ENCODE measurements at places on chromosomes 13 and 19.
A peak's percentile ranks its signal among the peaks of the same experiment; 100 is the strongest.

- DNase-seq: no peak
Measured at GRCh38 chr19:47475465-47475864, 3.8 kb upstream of the SLC8A2 start.

DNA sequence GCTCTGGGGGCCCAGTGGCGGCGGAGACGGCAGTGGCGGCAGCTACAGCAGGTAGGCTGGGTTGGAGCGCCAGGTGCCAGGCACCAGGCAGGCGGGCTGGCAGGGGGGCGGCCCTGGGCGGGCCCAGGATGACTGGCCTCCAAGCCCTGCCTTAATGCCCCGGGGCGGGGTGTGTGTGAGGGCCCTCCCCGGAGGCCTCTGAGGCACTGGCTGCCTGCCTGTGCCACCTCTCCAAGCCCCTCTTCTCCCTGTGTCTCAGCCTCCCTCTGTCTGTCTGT, at the start of gene KLK11:
KLK11 (minus strand) TSS at position 63 of the 278 bp plus-strand sequence. CDS start 985 bp downstream, outside the sequence.
- no peak for DNase-seq

- DNase-seq: no peak
Measured at GRCh38 chr19:55257461-55258420, 1.1 kb downstream of the PPP6R1 start.

GRCh38 chr13:87536899-87537298, 134.3 kb upstream of the SLITRK5 start:
- DNase-seq: no peak

GRCh38 chr19:35939307-35940077, 3.3 kb downstream of the LRFN3 start:
- no peak for DNase-seq

- no peak for DNase-seq
Measured at GRCh38 chr19:12838182-12838885, at the start of gene MAST1. MAST1 (plus strand) TSS chr19:12838515; CDS start chr19:12838573, 58 bp downstream.

GRCh38 chr19:40240332-40240731, 13.8 kb upstream of the CCNP start:
- DNase-seq: no peak

DNA sequence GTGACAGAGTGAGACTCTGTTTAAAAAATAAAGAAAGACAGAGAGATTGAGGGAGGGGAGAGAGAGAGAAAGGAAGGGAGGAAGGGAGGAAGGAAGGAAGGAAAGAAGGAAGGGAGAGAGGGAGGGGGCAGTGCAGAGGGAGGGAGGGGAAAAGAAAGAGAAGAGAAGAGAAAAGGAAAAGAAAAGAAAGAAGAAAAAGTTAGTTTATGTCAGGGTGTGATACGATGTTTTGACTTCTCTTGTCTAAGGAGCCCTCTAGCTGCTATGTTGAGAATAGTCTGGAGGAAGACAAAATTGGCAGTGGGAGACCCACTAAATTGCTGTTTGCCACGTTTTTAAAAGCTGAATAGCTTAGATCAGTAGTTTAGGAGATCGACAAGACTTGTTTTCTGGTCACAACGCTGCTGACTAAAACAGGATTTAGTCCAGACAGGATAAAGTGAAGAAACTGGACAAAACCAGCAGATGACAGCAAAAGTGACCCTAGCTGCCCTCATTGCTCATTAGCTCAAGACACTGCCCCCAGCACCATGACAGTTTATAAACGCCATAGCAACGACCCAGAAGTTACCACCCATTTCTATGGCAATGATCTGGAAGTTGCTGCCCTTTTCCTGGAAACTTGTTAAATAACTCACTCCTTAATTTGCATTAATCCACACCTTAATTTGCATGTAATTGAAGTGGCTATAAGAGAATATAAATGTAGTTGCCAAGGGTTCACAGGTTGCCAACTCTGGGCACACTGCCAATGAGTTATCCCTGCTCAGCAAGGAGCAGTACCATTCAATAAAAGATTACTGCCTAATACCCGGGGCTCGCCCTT, 11.1 kb downstream of the TEX101 start:
- no peak for DNase-seq

DNA sequence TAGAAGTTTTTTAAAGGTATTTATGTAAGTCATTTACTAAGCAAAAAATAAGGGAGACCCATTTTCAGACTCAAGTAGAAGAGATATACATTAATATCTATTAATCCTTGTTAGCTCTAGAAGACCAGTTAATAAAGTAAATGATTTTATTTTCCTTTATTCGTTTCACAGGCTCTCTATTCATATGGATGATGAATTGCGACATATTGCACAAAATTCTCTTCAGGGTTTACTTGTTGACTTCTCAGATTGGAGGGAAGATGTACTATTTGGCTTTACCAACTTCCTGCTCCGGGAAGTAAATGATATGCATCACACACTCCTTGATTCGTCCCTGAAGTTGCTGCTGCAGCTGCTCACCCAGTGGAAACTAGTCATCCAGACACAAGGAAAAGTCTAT, 139.3 kb downstream of the FRY start:
- no peak for DNase-seq

DNA sequence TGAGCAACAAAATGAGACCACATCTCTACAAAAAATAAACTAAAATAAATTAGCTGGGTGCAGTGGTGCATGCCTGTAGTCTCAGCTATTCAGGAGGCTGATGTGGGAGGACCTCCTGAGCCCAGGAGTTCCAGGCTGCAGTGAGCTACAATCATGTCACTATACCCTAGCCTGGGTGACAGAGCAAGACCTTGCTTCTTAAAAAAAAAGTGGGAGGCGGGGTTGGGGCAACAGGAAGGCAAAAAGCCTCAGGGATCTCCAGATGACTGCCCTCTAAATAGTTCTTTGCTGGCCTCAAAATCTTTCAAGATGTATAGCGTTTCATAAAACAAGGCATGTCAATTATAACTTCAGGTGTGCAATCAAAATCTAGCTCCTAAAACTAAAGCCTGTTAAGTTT, 18.5 kb downstream of the CEACAM8 start:
- no peak for DNase-seq

- no peak for DNase-seq
Measured at GRCh38 chr19:5186293-5187050, 154.1 kb downstream of the PTPRS start.

DNA sequence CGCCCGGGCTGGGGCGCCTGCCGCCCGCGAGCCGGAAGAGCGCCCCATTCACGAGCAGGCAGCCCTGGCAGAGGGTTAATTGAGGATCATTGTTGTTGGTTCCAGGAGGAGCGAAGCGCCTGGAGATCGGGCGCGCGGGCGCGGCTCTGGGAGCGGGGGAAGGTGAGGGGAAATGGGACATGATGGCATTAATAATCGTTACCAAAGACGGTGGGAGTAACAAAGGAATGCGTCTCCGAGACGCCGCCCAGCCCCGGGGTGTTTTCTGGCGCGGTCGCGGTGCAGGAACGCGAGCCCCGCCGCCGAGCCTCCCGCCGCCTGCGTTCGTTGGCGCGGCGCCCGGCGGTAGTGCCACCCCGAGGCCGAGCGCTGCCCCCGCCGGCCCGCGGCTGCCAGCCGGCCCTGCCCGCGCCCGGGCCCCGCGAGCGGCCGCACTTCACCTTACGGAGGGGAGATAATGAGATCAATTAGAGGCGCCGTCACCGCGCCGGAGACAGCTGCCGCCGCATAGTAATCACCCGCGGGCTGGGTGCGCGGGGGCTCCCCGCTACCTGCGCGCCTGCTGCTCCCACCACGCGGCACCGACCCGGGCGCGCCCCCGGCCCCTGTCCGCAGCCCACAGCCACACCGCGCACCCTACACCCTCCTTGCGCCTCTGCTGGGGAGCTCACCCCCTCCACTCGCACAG, 2.8 kb downstream of the ZNF536 start:
- peak; percentile 51 for DNase-seq

DNA sequence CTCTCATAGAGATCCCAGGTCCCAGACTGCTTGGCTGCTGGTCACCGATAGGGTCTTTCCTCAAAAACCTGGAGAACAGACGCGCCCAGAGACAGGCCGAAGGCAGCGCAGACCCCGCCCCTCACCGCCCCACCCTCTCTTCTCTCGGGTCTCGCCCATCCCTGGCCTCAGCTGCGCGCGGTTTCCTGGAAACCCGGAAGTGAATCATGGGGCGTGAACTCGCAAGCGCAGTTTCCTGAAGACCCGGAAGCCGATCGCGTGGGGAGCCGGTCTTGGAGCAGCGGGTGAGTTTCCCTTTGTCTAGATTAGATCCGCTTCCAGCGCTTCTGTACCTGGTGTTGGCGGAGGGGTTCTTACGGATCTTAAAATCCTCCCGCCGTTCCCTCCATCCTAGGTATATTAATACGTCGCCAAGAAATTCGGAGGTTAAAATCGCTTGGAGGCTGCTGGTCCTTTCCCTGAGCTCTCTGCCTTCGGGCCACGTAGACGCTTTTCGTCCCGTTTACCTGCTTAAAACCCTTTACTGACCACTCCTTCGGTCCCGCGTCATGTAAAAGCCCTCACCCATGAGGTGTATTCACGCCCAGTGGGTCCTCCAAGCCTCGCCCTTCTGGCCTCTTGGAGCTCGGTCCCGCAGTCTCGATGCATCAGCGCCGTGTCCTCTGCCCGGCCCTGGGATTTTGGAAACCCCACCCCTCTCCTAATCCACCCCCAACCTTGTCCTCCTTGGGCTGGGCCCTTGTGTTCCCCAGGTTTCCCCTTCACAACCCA, at the start of gene ZNF578:
ZNF578 (plus strand) TSS at position 230 of the 771 bp plus-strand sequence. CDS start 48,293 bp downstream, outside the sequence.
- DNase-seq: peak; percentile 1

- DNase-seq: no peak
Measured at GRCh38 chr19:4455719-4456475, 1.7 kb downstream of the UBXN6 start.

GRCh38 chr13:47250146-47250545, 353.3 kb upstream of the HTR2A start:
- DNase-seq: no peak

DNA sequence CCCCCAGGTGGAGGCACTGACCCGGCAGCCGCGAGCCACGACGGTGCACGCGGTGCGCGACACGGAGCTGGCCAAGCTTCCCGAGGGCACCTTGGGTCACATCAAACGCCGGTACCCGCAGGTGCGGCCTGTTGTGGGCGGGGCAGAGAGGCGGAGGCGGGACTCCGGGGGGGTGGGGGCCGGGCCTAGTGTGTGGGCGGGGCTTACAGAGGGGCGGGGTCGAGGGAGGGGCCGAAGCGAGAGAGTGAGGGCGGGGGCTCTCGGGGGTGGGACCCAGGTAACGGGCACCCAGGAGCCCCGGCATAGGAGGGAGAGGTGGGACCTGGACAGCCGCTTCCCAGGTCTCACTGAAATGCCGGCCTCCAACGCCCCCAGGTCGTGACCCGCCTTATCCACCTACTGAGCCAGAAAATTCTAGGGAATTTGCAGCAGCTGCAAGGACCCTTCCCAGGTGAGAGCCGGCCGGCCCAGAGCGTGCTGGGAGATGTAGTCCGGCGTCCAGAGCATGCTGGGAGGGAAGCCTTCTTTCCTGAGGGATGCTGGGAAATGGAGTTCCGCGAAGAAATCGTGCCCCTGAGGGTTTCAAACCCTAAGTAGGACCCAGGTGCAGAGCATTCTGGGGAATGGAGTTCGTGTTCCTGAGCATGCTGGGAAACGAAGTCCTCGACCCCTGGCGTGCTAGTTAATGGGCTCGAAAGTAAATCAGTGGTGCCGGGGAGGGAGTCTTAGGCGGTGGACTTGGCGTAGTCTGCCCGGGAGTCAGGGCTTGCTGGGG, 15.7 kb downstream of the PNPLA6 start:
- peak; percentile 45 for DNase-seq

- no peak for DNase-seq
Measured at GRCh38 chr13:36414461-36414860, 17.8 kb upstream of the CCNA1 start.

GRCh38 chr13:113771709-113772331, 12.8 kb downstream of the TMEM255B start:
- no peak for DNase-seq

DNA sequence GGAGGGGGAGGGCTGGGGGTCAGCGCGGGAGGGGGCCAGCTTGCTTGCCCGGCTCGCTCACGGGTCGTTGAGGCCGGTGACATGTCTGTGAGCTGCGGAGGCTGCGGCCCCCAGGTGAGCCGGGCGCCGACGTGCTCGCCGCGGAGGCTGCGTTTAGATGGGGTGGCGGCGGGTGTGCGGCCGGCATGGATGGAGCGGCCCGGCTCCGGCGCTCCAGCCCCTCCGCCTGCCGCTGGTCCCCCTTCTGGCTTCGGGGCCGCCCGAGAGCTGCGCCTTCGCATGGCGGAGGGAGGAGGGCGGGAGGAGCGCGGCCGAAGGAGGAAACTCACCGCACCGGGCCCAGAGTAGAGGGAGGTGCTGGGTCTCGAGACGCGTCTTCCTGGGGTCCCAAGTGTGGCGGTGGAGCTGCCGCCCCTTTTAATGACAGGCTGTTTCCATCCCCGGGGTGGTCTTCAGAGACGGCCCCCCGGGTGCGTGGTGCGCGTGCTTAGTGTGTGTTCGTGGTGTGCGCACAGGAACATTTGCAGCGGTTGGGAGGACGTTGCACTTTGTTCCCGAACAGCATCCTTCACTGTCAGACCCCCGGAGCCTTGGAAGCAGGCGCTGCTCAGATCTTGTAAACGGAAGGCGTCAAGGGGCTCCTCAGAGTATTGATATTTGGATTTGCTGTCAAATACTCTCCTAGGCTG, at the start of gene AKAP11:
AKAP11 (plus strand) TSS at position 38 of the 689 bp plus-strand sequence. CDS start 14,197 bp downstream, outside the sequence.
- no peak for DNase-seq

- DNase-seq: no peak
Measured at GRCh38 chr13:21608961-21609360, 5.0 kb upstream of the MICU2 start.

DNA sequence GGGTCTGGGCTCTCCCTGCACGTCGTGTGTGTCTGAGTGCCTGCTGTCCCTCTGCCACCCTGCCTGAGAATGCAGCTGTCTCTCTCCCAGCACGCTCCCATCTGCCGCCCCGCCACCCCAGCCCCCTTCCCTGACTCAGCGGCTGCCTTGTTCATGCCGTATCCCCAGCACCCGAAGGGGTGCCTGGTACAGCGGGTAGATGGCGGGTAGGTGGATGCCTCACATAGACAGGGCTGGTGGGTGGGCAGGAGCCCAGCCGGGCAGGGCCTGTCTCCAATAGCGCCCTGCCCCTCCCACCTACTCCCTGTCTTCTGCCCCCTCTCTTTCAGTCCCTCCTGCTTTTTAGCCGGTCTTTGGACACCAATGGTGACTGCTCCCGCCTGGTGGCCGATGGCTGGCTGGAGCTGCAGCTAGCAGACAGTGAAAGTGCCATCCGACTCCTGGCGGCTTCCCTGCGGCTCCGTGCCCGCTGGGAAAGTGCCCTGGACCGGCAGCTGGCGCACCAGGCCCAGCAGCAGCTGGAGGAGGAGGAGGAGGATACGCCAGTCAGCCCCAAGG, 30.3 kb downstream of the DHX34 start:
- DNase-seq: peak; percentile 78

DNA sequence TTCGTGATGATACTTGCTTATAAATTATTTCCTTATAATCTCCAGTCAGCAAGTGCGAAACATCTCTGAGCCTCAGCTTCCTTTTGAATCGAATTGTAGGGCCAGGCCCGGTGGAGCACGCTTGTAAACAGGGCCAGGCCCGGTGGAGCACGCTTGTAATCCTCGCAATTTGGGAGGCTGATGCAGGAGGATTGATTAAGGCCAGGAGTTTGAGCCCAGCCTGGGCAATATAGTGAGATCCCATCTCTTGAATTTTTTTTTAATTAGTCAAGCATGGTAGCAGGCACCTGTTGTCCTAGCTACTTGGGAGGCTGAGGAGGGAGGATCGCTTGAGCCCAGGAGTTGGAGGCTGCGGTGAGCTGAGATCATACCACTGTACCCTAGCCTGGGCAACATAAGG, 116.2 kb upstream of the MCF2L start:
- no peak for DNase-seq

- DNase-seq: no peak
Measured at GRCh38 chr19:28642787-28643683, 569.9 kb downstream of the UQCRFS1 start.

GRCh38 chr13:38819053-38819452, 132.2 kb downstream of the FREM2 start:
- peak; percentile 34 for DNase-seq

- DNase-seq: no peak
Measured at GRCh38 chr13:72782717-72783116, 784 bp downstream of the PIBF1 start.
